Dermis microvascular lymphatic vessel endothelial cell (primary cell): ENCODE measurements at places on chromosomes 12 and 14. TPM values are rescaled to one million over a fixed set of nuclear protein-coding genes. Genes with fewer than 3 reads are reported as not detected.
A peak's percentile ranks its signal among the peaks of the same experiment; 100 is the strongest.

Gene AQP2
- not detected in 2 replicates for total RNA-seq

Gene G2E3
- 10.1 and 10.5 TPM in 2 replicates for total RNA-seq

- no peak for DNase-seq
These were observed 58.3 kb downstream of the ANAPC7 start for GRCh38 chr12:110345176-110345661.

DNA sequence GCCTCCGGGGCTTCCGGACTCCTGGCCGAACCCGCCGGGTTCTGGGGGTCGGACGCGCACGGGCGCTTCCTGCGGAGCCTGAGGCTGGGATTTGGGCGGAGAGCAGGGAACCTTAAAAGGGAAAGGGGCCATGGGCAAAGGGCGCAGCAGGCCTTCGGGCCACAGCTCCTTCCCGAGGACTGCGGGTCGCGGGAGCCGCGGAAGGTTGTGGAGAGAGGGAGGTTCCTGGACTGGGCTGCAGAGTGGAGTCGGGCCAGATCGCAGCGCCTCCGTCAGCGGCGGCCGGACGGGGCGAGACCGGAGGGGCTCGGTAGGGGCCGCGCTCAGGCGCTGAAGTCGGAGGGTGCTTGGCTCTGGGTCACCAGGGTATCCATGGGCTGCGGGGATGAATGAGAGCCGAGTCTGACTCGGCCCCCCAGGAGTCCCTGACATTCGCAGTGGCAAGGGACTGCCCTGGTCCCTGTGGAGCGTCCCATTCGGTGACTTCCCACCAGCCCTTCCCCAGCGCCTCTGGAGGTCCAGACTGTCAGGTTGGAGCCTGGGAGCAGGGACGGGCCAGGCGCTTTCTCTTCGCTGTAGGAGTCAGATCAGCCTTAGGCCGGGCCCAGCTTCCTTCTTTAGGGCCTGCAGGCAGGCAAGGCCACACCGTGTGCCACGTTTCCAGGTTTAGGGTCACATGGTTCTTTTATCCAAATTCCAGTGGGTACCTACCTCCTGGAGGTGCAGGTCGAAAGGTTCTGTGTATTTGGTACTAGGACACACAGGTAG is 938 bp upstream of the SLC25A29 start:
- DNase-seq: no peak

GRCh38 chr12:128531170-128531569 is 264.2 kb downstream of the TMEM132C start:
- no peak for DNase-seq

- DNase-seq: no peak
These were observed 73.7 kb upstream of the CISTR start for GRCh38 chr12:53825246-53826081.

DNA sequence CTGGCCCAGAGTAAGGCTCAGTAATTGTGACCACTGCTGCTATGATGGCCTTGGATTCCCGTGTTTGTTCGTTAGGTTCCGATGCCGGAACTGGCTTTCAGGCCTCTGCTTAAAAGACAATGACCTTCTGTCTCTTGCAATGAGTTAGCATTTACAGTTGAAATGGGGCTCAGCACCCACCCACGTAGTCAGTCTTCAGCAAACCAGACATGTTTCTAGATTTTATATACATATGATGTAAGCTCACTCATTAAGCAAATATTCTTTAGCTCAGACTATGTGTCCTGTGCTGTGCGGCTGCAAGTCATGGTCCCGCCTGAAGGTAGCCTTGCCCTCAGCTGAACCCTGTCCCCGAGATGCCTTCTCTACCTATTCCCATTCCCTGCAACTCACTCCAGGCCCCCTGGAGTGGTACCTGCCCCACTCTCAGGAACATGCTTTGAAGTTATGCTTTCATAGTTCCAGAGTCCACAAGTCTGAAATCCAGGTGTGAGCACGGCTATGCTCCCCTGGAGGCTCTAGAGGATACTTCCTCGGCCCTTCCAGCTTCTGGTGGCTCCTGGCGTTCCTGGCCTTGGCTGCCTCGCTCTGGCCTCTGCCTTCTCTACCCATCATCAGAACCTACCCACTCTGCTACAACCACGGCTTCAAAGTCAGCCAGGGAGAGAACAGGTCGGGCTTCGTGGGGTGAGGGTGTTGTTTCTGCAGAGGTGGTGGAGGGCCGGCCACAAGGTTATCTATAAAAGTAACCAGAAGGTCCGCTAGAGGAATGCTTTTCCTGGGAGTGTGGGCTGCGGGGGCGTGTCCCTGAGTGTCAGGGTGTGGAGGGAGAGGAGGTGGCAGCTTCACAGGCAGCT is 157.8 kb downstream of the RBM19 start:
- no peak for DNase-seq

DNA sequence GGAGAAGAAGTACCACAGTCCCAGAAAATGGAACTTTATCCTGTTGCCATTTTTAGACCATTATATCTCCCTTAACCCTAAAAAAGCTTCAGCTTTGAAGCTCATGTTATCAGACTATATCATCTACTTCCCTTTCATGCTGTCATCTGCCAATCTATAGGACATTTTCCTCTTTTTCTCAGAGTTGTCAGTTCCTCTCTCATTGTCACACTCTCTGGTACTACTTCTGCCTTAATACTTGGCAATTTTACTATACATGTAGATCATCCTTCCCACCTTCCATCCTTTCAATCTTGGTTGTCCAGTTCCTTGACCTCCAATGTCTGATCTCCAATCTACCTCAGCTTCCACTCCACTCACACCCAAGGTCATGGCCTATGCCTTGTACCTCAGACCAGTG is 57.4 kb downstream of the SLC15A5 start:
- DNase-seq: no peak

DNA sequence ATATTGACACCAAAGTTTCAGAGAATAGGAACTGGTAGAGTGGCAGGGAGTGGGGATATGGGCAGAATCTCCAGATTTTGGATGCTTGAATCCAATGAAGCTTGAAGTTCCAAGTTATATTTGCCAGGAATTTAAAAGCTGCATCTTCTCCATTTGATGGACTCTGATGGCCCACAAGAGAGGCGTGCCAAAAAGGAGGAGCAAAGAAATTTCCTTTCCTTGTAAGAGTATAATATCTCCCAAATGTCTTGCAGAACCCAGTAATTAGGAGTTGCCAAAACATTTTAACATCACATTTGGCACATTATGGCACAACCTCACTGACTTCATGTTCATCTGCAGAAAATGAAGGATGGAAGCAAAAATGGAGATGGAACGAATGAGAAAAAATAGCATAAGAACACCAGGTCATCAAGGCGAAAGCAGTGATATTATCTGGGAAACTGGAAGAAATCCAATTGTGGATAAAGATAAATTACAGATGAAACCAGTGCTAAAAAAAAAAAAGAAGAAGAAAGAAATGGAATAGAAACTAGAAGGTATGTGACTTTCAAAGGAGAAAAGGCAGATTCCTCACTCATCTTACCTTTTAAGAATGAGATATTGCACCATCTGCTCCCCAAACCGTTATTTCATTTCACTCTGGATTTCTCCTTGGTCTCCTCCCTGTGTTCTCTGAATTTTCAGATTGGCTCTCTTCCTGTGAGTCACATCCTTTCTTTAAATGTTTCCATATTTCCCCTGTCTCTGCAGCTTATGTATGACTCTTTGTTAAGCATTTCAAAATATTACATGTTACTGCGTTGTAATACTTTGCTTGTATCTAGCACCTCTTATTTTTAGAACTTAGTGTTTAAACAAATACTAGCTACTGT is 13.5 kb upstream of the FLRT2 start:
- peak; percentile 84 for DNase-seq

Gene TCHP
- total RNA-seq: 5.2 and 5.4 TPM in 2 replicates

DNA sequence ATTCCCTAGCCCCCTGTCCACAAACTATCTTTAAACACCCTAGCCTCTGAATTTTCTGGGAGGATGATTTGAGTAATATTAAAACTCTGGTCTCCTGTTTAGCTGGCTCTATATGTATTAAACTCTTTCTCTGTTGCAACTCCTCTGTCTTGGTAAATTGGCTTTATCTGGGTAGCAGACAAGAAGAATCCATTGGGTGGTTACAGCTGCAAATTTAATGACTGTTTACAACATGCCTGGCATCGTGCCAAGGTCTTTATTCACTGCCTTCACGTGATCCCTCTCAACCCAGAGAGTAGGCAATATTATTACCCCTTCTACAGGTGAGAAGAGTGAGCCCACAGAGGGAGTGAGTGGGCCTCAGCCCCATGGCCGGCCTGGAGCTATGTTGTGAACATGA is 77.8 kb upstream of the MYL2 start:
- DNase-seq: no peak

Gene SLC15A4
- total RNA-seq: 20.3 and 30.0 TPM in 2 replicates

- peak; percentile 57 for DNase-seq
These were observed 5.4 kb downstream of the SAMD4A start for GRCh38 chr14:54572316-54572715.

DNA sequence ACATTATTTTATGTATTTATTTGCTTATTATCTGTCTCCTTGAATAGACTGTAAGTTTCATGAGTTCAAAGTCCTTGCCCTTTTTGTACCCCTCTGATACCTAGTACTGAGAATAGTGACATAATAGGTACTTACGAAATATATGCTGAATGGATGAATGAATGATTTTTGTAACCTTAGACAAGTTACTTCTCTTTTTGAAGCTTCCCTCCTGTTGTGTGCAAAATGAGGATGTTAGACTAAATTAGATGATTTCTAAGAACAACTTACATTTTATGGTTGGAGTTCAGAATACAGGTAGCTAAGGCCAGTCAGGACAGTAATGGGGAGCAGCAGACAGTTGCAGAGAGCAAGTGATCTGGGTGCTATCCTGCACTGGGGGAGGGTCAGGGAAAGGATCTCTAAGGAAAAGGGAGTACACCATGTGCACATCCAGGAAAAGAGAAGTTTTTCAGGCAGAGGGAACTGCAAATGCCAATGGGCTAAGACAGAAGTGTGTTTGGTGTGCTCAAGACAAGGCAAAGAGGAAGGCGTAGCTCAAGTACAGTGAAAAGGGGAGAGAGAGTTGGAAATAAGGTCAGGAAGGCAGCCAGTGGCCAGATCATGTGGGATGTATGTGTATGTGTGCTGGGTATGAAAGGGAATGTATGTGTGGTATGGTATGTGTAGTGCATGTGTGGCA is 59.4 kb upstream of the AMIGO2 start:
- no peak for DNase-seq

- DNase-seq: no peak
These were observed 397.5 kb upstream of the PDE3A start for GRCh38 chr12:19970821-19971220.

DNA sequence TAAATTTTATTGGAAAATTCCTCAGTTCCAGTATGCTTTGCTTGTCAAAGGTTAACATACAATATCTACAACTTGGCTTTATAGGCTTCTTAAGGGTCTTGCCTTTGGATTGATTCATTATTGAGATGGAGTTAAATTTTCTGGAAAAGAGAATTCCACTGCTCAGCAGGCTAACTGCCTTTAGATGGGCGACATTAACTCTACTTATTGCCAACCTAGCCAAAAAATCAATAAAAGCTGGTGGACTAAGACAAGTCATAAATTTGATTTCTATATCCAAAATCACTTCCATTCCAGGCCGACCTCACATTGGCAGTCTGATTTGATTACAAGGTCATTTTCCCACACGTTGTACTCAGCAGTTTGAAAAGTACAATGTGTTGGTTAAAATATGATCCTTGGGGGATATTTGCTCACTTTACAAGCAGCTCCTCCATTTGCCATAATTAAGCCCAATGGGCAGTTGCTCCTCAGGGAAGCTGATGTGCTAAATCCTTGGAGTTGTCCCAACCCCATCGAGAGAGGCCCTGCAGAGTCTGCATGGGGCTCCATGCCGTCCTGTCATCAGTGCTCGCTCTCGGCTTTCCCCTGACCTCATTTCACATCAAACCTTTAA is 36.1 kb upstream of the CRY1 start:
- DNase-seq: no peak

GRCh38 chr14:55446127-55446736 is 5.8 kb upstream of the TBPL2 start:
- peak; percentile 83 for DNase-seq

Gene TMEM229B
- total RNA-seq: 0.64 and 1.1 TPM in 2 replicates

DNA sequence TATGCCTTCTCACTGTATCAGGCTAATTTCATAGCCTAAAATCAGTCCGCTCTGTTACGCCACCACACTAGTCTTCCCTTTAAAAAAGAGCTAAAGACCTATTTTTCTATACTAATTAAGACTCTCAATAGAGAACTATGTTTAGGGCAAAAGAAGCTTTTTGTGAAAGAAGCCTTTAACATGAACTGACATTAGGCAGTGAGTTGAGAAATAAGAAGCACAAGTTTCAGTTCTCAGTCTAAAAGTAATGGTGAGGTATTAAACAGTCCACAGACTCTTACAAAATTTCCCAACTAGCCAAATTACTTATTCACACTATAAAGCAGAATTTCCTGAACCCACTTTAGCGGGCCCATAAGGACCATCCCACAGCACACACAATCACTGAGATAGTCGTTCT is 93.7 kb downstream of the SOX5 start:
- DNase-seq: no peak

- DNase-seq: peak; percentile 89
These were observed at the start of gene SMARCC2 for GRCh38 chr12:56189099-56189917. Gene SMARCC2, minus strand, starts transcription at chr12:56189483. Its CDS starts 22 bp downstream, at chr12:56189461.

Gene RPGRIP1
- 0.39 and 0.76 TPM in 2 replicates for total RNA-seq

Gene CSAD
- total RNA-seq: 2.6 and 5.1 TPM in 2 replicates

- no peak for DNase-seq
These were observed 176.7 kb downstream of the DACT1 start for GRCh38 chr14:58814466-58814865.

DNA sequence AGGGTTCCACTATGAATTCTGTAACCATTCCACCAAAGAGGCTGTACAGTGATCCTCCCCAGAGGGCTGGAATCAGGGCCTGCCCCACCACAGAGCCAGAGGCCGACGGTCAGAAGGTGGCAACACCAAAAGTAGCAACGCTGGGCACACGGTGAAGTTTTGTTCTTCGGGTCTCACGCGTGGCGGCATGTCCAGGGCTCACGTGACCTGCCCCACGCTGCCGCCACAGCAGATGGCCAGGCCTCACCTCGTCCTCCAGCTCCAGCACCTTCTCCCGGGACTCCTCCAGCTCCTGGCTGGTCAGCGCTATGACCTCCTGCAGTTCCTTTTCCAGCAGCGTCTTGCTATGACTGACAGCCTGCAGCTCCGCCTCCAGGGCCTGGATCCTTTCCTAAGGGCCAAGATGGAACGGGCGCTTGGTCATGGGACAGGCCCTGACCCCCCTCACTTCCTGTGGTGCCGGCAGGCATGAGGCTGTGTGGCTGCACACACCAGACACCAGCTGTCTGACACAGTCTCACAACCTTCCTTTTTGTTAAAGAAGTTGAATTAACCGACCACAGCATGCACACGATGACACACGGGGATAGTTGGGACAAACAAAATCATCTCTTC is 22.4 kb upstream of the ANKLE2 start:
- no peak for DNase-seq

Gene GPR162
- total RNA-seq: 0.51 and 0.76 TPM in 2 replicates

DNA sequence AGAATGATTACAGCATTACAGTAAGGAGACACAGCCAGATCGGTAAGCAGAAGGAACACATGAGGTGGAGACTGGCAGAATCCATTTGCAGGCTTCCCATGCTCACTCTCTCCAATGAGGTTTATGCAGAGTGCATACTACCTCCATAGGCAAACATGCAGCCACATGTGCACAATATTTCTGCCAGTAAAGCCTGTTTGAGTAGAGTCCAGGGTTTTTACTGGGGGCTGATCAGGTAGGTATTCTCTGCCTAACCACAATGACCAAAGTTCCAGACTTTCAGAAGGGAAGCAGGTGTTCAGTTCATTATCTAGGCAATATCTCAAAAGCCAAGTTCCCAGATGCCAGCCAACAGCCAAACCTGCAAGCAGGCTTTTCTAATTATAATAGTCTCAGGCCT is 31.1 kb downstream of the INTS13 start:
- no peak for DNase-seq

Gene DEPDC4
- 0.13 and 0.26 TPM in 2 replicates for total RNA-seq

- DNase-seq: no peak
These were observed 53.1 kb downstream of the KCNA1 start for GRCh38 chr12:4962539-4963486.

Gene DDX47
- total RNA-seq: 46.9 and 48.5 TPM in 2 replicates
